ENCODE measurements at places on chromosomes 5 and 9.

GRCh38 chr5:147450606-147451005 is 59.3 kb downstream of the DPYSL3 start:
- no peak for DNase-seq

GRCh38 chr9:133423216-133423615 is 1.0 kb downstream of the ADAMTS13 start:
- DNase-seq, result no peak

GRCh38 chr5:142215915-142216681 is 107.5 kb downstream of the NDFIP1 start:
- DNase-seq, result peak; percentile 98

DNA sequence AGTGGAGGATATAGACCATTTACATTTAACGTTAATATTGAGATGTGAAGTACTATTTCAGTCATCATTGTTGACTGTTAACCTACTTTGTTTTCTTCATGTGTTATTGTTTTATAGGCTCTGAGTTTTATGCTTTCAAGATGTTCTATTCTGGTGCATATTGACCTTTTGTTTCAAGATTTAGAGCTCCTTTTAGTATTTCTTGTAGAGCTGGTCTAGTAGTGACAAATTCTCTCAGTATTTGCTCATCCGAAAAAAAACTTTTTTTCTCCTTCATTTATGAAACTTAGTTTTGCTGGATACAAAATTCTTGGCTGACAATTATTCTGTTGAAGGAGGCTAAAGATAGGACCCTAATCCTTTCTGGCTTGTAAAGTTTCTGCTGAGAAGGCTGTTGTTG is 91.3 kb downstream of the INVS start:
- DNase-seq, result no peak

DNA sequence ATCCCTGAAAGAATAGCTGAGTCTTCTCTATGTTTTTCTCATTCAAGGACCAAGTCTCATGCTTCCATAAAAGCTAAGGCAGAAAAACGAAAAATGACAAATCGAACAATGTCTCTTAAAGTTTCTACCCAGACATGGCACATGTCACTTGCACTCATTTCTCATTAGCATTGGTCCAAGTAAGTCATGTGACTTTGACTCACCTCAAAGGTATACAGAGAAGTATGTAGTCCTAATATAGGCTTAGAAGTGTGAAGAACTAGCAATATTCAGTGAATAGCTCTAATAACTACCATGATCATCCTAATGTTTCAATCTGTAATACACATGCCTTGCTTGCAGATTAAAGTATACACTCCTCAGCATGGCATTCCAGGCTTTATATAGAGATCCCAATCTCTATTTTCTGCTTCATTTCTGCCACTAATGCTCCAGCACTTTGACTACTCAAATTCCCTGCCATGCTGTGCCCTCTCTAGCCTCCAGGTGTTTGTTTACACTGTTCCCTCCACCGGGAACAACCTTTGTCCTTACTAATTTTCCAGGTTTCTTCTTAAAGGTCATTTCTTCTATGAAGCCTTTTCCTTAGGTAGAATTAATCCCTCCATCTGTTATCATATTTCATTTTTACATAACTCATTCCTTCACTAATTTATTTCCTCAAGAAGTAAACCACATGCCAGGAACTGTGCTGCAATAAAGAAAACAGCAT is 98.9 kb downstream of the CEMIP2 start:
- DNase-seq, result no peak

GRCh38 chr9:97984188-97985057 is 1.3 kb downstream of the ANP32B start:
- peak; percentile 81 for DNase-seq

DNA sequence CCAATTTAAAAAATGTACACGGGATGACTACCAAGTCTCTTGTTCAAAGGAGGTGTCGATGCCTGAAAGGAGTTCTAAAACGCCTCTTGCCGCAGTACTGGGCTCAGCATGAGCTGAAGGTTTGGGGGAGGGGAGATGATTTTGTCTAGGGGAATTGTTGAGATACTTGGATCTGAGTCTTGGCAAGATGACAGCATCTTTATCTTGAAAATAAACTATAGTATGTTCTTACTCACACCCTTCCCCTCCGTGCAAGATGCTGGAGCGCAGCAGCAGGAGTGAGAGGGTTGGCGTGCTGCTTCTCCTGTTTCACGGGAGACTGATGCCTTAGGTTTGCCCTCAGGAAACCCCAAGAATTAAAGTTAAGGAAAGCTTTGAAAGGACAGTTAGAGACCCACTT is 47.3 kb downstream of the FAM78A start:
- no peak for DNase-seq

Measured in AG10803 (cell line).